Renal pelvis (tissue), 12 donors: ENCODE measurements at places on chromosomes 3 and 15. TPM values are rescaled to one million over a fixed set of nuclear protein-coding genes. Genes with fewer than 3 reads are reported as not detected.

The ATP1B3 gene
- 207 TPM for polyA plus RNA-seq

The KAT2B gene
- 23.6 TPM for polyA plus RNA-seq

The HRG gene
- 3.5 TPM for polyA plus RNA-seq

The PLA2G4D gene
- polyA plus RNA-seq, result 0.22 TPM

The TRAT1 gene
- polyA plus RNA-seq, result not detected

The FEZF2 gene
- not detected for polyA plus RNA-seq

The ZIC1 gene
- 0.13 TPM for polyA plus RNA-seq
